ENCODE measurements at places on chromosomes 3 and 15. TPM values are rescaled to one million over a fixed set of nuclear protein-coding genes. Genes with fewer than 3 reads are reported as not detected.

ALDH1A3 gene
- total RNA-seq = 15.3 TPM

CKMT1B gene
- not detected for total RNA-seq

RARRES1 gene
- total RNA-seq = 0.98 TPM

WNT5A gene
- 4.2 TPM for total RNA-seq

LRRC3B gene
- not detected for total RNA-seq

Data from dermis lymphatic vessel endothelial cell (primary cell).